ENCODE measurements at places on chromosomes 11 and 22.

DNA sequence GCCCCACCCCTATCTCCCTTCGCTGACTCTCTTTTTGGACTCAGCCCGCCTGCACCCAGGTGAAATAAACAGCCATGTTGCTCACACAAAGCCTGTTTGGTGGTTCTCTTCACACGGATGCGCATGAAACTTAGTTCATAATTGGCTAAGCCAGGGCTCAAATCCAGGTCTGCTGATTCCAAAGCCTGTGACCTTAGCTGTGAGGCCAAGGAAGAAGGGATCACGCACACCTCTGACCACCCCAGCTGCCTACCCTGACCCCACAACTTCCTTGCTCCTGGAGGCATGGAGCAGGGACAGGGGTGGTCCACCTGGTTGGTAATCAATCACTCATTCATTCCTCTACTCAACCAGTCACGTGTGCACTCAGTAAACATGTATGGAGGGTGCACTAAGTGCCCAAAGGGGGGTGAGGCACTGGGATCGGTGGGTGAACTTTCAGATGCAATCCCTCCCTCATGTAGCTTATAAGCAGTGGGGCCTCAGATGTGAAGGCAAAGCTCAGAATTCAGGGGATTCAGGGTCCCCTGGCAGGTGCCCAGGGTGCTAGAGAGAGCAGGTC, 10.3 kb downstream of the FXYD2 start:
- no peak for DNase-seq

- no peak for DNase-seq
Measured at GRCh38 chr22:32532820-32533128, 58.2 kb downstream of the FBXO7 start.

DNA sequence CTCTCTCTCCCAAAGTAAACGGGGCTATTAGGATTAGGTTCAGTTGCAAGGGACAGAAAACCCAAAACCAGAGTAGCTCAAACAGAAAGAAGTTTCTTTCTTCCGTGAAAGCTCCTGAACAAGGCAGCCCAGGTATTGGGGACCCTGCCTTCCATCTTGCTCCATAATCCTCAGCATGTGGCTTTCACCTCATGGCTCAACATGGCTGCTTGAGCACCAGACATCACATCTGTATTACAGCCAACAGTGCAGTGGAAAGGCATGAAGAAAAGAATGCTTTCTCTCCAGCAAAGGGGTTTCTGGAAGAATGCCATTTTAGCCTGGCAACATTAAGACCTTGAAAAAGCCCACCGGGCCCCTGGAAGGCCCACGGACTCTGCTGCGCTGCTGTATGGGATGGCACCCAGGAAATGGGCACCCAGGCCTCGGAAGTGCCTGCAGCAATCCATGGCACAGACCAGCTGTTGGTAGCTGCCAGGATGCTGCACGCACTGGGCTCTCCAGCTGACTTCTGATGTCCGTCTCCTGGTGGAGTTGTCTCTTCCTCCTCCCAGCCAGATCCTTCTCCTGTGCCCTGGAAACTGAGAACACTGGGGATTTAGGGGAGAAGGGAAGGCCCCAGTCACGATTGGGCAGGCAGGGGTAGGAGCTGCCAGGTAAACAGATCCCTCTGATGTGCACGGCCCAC, 22.6 kb downstream of the PDGFB start:
- no peak for DNase-seq

DNA sequence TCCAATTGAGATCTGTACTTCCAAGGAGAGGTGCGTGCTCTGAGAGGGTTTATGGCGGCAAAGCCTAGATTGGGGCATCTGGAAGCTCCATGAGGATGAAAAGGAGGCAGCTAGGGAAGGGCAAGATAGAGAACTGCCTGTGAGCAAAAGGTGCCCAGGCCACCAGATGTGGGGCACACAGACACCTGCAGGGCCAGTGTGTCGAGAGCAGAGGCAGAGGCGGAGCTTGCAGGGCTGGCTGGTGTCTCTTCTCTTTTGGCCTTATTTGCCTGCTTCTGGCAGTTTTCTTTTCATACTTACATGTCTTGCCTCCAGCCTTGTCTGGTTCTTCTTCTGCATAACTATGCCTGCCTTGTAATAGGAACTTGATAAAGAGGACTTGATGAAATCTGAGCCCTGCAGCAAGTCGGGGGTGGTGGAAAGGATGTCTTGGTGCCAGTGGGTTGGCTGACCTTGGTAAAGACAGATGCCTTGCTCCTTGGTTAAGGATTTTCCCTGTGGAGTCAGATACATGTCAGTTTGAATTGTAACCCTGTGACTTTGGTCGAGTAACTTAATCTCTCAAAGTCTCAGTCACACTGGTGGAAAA, 680.3 kb downstream of the NTM start:
- DNase-seq, result peak; percentile 57

DNA sequence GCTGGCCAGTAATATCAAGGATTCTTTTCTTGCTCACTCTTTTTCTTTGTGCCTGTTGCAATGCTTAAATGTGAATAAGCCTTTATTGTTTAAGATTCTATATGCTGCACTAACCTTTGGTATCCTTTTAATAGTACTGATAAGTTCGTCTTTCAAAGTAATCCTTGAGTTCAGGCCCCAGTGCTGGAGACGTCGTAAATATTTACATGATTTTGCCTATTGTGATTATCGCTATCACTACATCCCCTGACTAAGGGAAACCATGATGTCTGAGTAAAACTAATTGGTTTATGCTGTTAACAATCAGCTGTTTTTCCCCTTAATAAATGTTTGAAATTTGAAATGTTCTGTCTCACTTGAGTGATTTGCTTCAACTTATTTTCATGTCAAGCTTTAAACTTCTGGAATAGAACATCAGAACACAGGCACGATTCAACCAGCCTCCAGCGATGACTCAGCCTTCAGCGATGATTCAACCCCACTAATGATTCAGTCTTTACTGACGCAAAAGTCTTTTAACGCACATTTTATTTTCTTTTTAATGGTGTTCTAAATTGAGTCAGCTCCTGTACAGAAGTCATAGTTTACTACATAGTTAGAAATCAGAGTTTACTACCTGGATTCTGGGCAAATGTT, 3.9 kb downstream of the HTATIP2 start:
- peak; percentile 82 for DNase-seq

- peak; percentile 99 for DNase-seq
Measured at GRCh38 chr11:96306933-96307775, 35.8 kb downstream of the MAML2 start.

GRCh38 chr11:125082611-125083311, 19.7 kb downstream of the SLC37A2 start:
- peak; percentile 78 for DNase-seq

GRCh38 chr11:33987975-33988580, 63.5 kb upstream of the CAPRIN1 start:
- DNase-seq, result peak; percentile 60

GRCh38 chr11:477052-477715, 27.1 kb downstream of the PTDSS2 start:
- no peak for DNase-seq

- DNase-seq, result no peak
Measured at GRCh38 chr11:58671983-58672633, 49.6 kb downstream of the CNTF start.

- peak; percentile 39 for DNase-seq
Measured at GRCh38 chr22:39643311-39644083, 72.9 kb downstream of the CACNA1I start.

- no peak for DNase-seq
Measured at GRCh38 chr11:2101171-2101675, 38.0 kb downstream of the IGF2 start.

DNA sequence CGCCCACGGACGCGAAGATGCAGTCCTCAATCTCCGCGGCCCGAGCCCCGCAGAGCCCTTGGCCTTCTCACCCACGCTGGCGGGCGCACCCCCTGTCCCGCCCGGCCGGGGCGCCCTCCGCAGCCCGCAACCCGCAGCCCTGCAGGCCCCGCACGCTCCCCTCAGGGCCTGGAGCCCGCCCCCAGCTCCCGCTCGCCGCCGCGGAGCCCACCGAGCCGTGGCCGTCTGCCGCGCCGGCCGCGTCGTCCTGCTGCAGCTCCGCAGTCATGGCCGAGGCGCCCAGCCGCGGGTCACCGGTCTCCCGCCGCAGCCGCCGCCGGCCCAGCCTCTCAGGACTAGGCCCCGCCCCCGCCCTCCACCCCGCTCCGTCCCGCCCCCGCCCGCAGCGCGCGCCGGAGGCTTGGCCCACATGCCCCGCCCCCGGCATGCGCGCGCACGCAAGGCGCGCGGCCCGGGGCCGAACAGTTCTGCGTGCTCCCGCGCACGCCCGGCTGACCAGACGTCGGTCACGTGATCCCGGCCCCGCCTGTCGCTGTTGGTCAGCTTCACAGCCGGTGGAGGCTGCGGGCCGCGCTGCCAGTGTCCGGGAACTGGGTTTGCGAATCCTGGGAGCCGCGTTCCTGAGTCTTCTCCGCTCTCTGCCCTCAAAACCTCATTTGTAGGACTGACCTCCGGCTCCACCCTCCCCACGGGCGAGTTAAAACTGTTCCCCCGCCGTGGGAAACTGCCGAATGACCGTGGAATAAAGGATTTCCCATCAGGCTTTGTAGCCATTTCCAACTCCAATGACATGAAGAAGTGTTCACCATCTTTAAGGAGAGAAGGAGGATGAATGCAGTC, at the start of gene USP28:
USP28 (minus strand) TSS at position 339 of the 840 bp plus-strand sequence; CDS start at position 268, 71 bp downstream.
- DNase-seq, result peak; percentile 87

GRCh38 chr11:118353084-118353710, 6.2 kb upstream of the UBE4A start:
- DNase-seq, result no peak

DNA sequence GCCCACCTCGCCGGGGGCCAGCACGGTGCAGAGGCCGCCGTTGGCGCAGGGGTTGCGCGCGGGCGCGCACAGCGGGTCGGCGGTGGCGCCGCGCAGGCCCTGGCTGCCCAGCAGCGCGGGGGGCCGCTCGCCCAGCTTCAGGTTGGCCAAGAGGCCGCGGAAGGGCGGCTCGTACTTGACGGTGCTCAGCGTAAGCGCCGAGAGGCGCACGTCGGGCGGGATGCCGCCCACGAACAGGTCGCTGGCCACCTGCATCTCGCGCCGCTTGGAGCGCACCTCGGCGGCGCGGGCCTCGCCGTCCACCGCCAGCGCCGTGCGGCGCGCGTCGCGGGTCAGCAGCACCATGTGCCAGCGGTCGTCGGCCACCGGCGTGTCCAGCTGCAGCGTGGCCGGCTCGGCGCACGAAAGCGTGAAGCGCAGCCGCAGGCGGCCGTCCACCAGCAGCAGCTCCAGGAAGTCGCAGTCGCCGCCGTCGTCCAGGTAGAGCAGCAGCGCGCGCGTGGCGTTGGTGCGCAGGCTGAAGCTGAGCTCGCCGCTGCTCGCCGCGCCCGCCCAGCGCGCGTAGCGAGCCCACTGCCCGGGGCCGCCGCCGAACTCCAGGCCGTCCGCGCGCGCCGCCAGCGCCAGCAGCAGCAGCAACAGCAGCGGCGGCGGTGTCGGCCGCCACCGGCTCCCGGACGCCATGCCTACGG, 9.8 kb downstream of the NRXN2 start:
- DNase-seq, result peak; percentile 22

GRCh38 chr11:58734681-58735490, 3.1 kb upstream of the GLYAT start:
- no peak for DNase-seq

Data from astrocyte (in vitro differentiated cells and primary cell).